Vagina (tissue), 2 donors: ENCODE measurements at places on chromosomes 6 and 20.

DNA sequence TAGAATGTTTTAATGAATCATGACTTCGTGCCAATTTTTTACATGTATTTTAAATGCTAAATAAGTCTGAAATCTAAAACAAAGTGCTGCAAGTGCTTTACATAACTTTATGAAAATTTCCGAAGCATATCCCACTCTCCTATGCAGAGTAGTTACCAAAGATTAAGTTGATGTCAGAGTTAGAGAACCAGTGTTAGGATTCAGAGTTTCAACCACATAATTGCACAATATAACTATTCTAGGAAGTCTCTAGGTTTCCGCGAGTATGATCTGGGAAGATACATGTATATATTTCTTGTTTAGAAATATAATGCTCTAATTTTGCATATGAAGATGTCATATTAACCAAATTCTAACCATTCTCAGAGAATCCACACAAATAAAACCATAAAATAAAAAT lies 74.8 kb downstream of the ASCC3 start:
- DNase-seq, result no peak

GRCh38 chr6:80517525-80517924 lies 411.1 kb downstream of the BCKDHB start:
- DNase-seq, result no peak

- DNase-seq, result no peak
Measured at GRCh38 chr6:156791320-156791850, 14.2 kb downstream of the ARID1B start.

DNA sequence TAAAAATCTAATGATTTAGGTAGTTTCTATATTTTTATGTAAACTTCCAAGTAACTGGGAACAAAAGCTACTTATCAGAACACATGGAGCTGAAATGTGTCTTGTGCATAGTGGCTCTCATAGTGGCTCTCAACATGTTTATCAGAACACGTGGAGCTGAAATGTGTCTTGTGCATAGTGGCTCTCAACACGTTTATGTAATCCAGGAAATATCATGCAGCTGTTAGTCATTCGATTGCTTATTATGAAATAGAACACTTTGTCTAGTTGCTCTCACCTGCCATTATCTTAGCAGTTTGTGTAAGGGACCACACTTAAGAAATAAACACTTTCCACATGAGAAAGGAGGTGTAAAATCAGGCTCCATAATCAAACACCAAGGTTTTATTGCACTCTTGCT lies 119.2 kb upstream of the ASCC3 start:
- DNase-seq, result no peak

DNA sequence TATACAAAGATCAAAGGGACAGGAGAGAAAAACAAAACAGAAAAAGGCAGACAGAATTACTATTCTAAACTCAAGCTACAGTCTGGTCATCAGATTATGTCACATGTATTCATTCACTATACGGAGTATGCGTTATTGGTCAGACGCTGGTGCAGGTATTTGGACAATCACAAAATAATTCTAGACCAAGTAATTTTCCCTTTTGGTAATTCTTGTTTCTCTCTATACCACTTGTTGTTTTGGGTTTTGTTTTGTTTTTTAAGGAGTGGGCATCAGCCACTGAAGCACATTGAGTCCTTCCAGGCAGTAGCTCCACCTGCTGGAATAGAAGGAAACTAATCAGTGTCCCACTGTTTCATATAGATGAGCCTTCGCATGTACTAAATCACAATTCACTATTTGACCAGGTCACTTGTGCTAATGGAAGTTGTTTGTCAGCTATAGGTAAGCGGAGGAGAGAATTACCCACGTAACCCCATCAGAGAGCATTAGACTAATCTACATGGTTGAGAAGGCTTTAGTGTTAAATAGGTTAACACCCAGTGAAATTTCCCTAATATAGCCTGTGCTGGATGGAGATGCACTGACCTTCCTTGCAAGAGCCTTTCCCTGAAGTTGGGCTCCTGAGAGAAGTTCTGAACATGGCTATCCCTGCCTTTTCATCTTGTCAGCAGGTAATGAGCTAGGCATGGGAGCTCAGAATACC lies 77.9 kb downstream of the TNFAIP3 start:
- DNase-seq, result no peak

DNA sequence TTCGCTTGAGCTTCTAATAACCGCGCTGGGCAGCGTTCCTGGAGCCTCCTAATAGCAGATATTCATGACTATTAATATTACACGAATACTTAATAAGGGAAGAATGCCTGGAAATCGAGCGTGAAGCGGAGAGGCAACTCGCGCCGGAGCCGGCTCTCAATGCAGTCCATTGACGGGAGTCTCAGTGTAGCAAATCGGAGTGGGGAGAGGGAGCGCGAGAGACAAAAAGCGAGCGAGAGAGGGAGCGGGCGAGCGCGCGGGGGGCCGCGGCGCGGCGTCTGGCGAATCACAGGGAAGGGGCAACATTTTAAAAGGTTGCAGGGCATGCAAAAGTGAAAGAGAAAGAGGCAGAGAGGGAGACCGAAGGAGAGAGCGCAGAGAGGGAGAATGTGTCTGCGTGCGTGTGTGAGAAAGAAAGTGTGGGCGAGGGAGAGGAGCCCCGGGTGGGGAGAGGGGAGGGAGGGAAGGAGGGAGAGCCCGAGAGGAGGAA lies 2.9 kb downstream of the TFAP2A start:
- DNase-seq, result no peak

DNA sequence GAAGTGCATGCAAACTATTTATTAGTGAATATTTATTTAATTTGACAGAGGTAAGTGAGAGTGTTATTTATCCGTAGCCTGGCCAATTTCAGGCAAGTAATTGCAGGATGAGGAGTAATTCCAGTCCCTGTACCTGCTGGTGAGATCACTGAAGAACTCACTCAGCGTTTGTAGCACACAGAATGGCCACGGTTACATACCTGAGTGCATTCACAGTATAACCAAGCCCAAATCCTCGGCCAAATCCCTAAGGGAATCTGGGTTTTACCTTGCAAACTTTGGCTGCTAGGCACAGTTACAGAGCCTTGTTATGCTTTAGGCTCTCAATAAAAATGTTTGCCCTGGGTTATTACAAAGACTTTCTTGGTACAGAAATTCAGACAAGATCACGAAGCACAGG lies 93.3 kb downstream of the KCNQ5 start:
- no peak for DNase-seq

DNA sequence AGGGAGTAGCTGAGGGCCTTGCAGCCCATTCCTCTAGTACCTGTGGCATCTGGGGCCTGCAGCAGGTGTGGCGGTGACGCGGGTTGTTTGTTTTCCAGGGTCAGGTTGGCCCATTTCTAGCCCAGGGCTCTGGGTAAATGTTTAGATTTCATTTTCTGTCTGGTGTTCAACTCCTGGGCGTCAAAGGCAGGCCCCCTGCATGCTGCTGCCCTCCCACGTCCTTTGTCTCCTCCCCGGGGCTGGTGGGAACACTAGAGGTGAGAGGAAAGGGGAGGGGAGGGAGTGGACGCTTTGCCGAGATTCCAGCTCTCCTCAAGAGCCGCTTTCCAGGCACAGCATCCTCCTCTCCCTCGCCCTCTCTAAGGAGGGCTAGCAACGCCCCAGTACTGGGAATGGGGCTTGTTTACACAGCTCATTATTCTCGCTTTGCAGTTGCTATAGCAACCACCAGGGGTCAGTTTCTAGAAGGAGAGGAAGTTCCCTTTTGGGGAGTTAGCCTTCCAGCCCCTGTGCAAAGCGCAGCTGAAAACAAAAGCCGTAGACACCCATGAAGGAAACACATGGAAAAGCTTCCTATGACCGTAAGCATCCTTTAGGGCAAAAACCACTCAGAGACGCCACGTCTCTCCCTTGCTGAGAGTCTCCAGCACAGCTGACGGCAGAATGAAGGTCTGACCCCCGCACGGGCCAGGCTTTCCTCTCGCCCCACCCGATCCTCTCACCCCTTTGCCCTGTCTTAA lies 170.6 kb downstream of the LY86 start:
- DNase-seq, result no peak

- no peak for DNase-seq
Measured at GRCh38 chr6:85416049-85416448, 33.8 kb upstream of the NT5E start.

DNA sequence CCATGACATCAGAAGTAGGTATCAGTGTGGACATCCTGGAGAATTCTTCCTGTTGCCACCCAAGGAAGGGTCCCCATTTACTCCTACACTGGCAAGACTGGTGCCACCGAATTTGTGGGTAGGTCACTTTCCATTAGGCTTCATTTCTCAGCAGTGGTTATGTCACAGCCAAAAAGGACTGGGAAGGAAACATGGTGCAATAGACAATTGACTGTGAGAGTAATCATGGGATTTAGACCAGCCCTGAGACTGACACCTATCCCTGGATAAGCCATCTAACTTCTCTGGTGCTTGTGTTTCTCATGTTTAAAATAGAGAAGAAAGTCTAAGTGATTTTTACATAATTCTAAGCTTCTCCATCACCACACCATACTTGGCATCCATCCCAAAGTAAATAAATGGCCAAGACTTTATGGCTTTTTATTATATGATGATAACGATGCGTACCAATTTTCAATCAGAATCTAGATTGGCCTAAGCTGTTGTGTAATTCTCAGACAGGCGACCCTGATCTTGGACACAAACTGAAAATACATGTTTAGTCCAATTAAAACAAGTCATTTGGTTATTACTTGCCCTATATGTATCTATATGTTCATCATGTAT lies 10.2 kb downstream of the SMPDL3A start:
- DNase-seq, result no peak

DNA sequence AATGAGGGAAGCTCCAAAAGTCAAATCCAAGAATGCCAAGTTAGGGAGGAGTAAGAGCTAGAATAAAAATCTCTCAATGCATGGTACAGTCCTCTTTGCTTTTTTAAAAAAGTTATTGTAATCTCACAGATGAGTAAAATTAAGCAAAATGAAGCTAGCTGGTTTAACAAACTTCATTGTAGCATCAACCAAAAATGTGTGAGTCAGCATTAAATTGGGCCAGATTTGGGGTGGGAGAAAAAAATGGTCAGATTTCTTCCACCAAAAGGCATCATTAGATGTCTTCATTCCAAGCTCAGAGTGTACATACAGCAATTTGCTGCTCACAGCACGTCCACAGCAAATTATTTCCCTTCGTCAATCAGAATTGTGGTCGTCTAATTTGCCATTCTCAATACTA lies 441.5 kb upstream of the FLRT3 start:
- no peak for DNase-seq

GRCh38 chr6:21180155-21180554 lies 413.4 kb upstream of the SOX4 start:
- no peak for DNase-seq

DNA sequence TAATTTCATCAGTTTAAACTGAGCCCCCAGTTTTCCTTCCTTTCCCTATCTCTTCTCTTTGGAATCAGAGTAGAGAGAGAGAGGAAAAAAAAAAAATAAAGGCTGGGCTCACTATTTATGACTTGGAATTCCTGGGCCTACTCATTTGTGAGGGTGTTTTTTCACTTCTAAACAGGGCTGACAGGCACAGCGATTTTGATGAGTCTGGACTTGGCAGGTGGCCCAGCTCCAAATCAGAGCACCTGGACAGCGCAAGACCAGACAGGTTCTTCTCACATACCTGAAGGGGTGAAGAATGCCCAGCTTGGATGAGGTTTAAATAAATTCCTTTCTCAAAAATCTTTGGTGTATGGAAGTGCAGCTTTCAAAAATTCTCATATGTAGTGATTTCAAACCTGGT lies 122.2 kb downstream of the KIF13A start:
- no peak for DNase-seq

GRCh38 chr6:12151433-12151820 lies 138.7 kb upstream of the EDN1 start:
- no peak for DNase-seq
